Activated naive CD8-positive, alpha-beta T cell treated with anti-CD3 and anti-CD28 coated beads for 36 hours (primary cell): ENCODE measurements at places on chromosomes 13 and 19.

DNA sequence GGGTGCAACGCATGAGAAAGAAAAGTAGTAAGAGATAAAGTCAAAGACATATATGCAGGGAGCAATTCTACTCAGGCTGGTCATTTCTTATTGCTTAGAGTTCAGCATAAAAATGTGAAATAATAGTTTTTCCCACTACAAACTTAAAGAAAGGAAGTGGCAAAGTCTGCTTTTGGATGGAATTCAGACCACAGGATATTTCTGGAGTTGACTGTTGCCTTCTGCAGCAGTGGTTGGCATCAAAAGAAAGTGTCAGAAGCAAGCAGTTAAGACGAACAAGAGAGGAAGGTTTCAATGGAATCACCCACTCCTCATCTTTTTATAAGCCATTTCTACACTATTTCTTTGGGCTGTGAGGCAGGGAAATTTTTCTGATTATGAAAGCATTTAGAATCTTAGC lies 36.2 kb upstream of the TRPC4 start:
- H3K36me3 ChIP-seq: no peaks in the 10 kb centered on the region
- H3K27me3 ChIP-seq: no peaks in the 10 kb centered on the region
- H3K4me3 ChIP-seq: no peak overlapping the region
- no peaks in the 10 kb centered on the region for H3K4me1 ChIP-seq

DNA sequence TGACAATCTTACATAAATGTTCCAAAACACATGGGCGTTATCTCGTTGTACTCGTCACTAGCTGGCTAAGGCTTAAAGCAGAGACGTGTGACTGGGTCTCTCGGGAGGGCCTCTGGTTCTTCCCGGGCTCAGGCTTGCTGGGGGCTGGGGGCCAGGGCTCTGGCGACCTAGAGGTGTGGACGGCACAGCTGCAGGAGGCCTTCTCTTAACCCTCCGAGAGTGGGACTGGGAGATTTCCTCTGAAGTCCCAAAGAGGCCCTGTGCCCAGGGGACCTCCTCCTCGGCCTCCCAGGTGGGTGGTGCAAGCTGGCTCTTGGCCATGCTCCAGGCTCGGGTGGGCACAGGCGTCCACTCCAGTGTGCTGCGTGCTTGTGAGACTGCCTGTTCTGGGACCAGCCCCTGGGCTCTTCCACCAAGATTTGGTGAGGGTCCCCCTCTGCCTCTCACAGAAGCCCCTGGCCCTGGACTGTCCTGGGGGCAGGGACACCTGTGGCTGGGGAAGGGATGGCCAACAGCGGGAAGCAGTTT lies 2.2 kb downstream of the CAPS start:
- no peak overlapping the region for H3K4me3 ChIP-seq
- no peak for DNase-seq
- no peak overlapping the region for H3K27ac ChIP-seq
- H3K36me3 ChIP-seq: peaks cover 9% of the 10 kb centered on the region
- H3K4me1 ChIP-seq: no peaks in the 10 kb centered on the region
- H3K27me3 ChIP-seq: no peaks in the 10 kb centered on the region

GRCh38 chr13:112952759-112953551 lies 16.1 kb upstream of the MCF2L start:
- no peak overlapping the region for H3K4me3 ChIP-seq
- DNase-seq: no peak
- H3K36me3 ChIP-seq: no peaks in the 10 kb centered on the region

GRCh38 chr13:76894401-76895110 lies 8.4 kb upstream of the KCTD12 start:
- H3K27me3 ChIP-seq: no peaks in the 10 kb centered on the region
- no peak overlapping the region for H3K4me3 ChIP-seq
- H3K36me3 ChIP-seq: no peaks in the 10 kb centered on the region
- H3K27ac ChIP-seq: no peak overlapping the region
- no peak for DNase-seq

GRCh38 chr19:13899912-13900584 lies 5.9 kb downstream of the BRME1 start:
- no peaks in the 10 kb centered on the region for H3K27me3 ChIP-seq
- H3K4me1 ChIP-seq: peaks cover 7% of the 10 kb centered on the region
- H3K36me3 ChIP-seq: no peaks in the 10 kb centered on the region
- DNase-seq: no peak
- H3K4me3 ChIP-seq: no peak overlapping the region

- peaks cover 25% of the 10 kb centered on the region for H3K27me3 ChIP-seq
- H3K4me1 ChIP-seq: peaks cover 1% of the 10 kb centered on the region
- H3K27ac ChIP-seq: no peak overlapping the region
- peak overlapping the region; percentile 18 for H3K4me3 ChIP-seq
- H3K36me3 ChIP-seq: no peaks in the 10 kb centered on the region
These were observed 191.8 kb upstream of the NBEA start for GRCh38 chr13:34750078-34750931.

- peaks cover 18% of the 10 kb centered on the region for H3K36me3 ChIP-seq
- DNase-seq: no peak
- H3K27me3 ChIP-seq: no peaks in the 10 kb centered on the region
- H3K27ac ChIP-seq: no peak overlapping the region
- H3K4me1 ChIP-seq: peaks cover 1% of the 10 kb centered on the region
- H3K4me3 ChIP-seq: no peak overlapping the region
These were observed 59.5 kb downstream of the MYCBP2 start for GRCh38 chr13:77267362-77267761.

DNA sequence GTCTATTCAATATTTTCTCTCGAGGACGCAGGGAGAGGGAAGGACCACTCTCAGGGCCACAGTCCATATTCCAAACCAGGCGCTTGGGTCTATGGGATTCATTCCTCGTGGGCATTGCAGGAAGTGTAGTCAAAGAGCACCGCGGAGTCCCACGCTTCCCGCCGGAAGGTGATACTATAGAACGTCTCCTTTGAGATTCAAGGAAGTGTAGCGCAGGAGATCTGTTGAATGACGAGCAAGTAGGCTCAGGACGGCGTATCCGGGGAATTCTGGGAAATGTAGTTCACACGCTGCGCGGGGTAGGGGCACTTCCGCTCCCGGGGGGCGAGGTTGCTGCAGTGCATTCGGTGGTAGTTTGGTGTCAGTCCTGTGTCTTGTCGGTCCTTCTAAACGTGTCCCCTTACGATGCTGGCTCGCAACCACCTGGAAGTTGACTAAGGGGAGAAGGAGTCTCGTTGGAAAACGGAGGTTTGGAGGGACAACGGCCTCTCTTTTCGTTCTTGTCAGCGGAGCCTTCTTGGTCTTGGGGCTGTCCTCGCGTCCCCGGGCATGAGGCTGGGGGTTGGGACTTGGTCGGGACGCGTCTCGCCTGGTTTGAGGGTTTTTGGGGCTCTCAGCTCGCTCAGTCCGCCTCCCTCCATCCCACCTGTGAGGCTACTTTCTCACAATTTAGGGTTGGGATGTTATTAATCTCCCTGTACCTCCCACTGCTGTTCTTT lies at the start of gene ZNF284:
ZNF284 (plus strand) TSS at position 336 of the 719 bp plus-strand sequence. CDS start 4,231 bp downstream, outside the sequence.
- H3K36me3 ChIP-seq: peaks cover 49% of the 10 kb centered on the region
- DNase-seq: peak; percentile 80
- no peaks in the 10 kb centered on the region for H3K27me3 ChIP-seq
- peak within 1 kb of the TSS; percentile 84 for H3K27ac ChIP-seq

- H3K4me3 ChIP-seq: no peak overlapping the region
- H3K27ac ChIP-seq: no peak overlapping the region
- H3K36me3 ChIP-seq: peaks cover 12% of the 10 kb centered on the region
- no peaks in the 10 kb centered on the region for H3K4me1 ChIP-seq
- no peak for DNase-seq
- no peaks in the 10 kb centered on the region for H3K27me3 ChIP-seq
These were observed 19.5 kb downstream of the NUFIP1 start for GRCh38 chr13:44969551-44970484.

GRCh38 chr19:17865364-17866311 lies 5.9 kb downstream of the RPL18A start:
- no peak for DNase-seq
- peaks cover 49% of the 10 kb centered on the region for H3K36me3 ChIP-seq
- peak overlapping the region; percentile 29 for H3K4me3 ChIP-seq
- peaks cover 5% of the 10 kb centered on the region for H3K27me3 ChIP-seq
- peaks cover 33% of the 10 kb centered on the region for H3K4me1 ChIP-seq

GRCh38 chr13:101301053-101301452 lies 115.3 kb downstream of the NALCN start:
- no peak overlapping the region for H3K27ac ChIP-seq
- peaks cover 3% of the 10 kb centered on the region for H3K27me3 ChIP-seq
- no peak overlapping the region for H3K4me3 ChIP-seq

DNA sequence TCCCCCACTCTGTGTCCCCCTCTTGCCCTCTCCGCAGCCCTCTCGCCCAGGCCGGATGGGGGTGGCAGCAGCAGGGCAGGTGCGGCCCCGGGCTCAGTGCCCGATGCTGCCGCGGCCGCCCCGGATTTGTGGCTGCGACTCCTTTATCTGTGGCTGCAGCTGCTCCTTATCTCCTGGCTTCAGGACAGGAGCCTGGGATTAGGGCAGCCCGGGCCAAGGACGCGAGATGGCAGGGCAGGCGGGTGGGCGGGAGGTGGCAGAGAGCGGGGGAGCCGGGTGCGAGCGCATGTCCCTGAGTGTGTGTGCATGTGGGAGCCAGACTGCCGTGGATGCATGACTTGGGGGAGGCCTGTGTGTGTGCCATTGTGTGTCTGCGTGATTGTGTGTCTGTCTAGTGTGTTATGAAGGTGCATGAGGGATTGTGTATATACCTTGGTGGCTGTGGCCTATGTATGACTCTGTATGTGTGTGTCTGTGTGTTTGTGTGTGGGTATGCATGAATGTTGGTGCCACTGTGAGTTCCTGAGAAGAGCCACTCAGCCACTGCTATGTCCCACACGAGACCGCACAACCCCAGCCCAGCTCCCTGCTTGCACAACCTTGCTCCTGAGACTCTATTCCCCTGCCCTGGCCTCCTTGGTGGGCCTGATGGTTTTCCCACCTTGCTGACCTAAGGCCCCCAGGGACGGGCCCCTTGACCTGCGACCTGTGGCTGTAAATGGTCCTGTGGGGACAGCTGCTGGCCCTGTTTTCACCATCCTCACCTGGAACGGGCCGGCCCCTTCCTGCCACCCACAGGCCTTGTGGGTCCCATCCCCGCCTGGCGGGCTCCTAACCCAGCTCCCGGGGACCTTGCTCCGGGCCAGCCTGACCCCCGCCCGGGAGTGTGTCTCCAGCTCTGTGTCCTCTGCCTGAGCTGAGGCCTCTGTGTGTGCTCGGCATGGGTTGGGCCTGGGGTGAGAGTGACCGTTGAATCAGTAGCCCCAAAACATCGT lies 5.3 kb upstream of the NRTN start:
- peaks cover 19% of the 10 kb centered on the region for H3K4me1 ChIP-seq
- DNase-seq: no peak

DNA sequence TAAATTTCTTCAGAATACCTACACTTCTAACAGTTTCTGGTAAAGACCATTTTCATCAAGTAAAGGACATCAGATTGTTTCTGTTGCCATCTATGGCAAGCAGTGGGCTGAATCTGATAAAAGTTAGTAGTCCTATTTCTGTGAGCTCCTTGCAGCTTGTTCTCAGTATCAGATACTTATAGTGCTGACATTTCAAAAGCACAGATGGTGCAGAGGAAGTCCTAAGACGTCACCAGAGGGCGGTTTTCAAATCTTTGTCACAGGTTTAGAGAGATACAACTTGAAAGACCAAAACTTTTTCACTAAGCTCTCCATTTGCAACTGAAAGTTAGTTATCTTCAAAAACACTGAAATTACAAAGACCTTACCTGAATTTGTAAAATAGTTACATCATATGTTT lies 719.8 kb downstream of the SLITRK1 start:
- no peaks in the 10 kb centered on the region for H3K36me3 ChIP-seq
- no peak overlapping the region for H3K27ac ChIP-seq
- H3K27me3 ChIP-seq: no peaks in the 10 kb centered on the region

- DNase-seq: no peak
- H3K4me3 ChIP-seq: no peak overlapping the region
- H3K27ac ChIP-seq: no peak overlapping the region
- peaks cover 18% of the 10 kb centered on the region for H3K36me3 ChIP-seq
- no peaks in the 10 kb centered on the region for H3K4me1 ChIP-seq
These were observed 15.4 kb upstream of the DHDH start for GRCh38 chr19:48918071-48918470.

- no peaks in the 10 kb centered on the region for H3K4me1 ChIP-seq
- peaks cover 1% of the 10 kb centered on the region for H3K36me3 ChIP-seq
- peaks cover 34% of the 10 kb centered on the region for H3K27me3 ChIP-seq
- H3K27ac ChIP-seq: no peak overlapping the region
- no peak overlapping the region for H3K4me3 ChIP-seq
- no peak for DNase-seq
These were observed 3.1 kb downstream of the F10 start for GRCh38 chr13:113125506-113126264.

DNA sequence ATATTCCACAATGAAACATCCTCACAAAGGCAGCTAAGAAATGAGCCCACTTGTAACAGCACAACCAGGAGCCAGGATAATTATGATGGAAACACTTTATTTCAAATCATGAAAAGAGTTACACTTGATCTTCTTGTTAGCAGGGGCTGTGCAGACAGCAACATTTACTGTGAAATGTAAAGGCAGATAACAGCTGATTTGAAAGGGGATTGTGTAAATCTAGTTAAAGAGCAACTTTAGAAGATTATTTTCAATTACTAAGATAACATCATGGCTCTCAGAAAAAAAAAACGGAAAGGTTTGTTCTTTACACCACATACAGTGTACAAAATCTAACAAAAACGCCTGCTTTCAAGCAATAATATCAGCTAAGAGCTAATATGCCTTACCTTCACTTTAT lies 22.4 kb downstream of the ENOX1 start:
- H3K36me3 ChIP-seq: no peaks in the 10 kb centered on the region
- H3K4me3 ChIP-seq: no peak overlapping the region
- H3K4me1 ChIP-seq: no peaks in the 10 kb centered on the region
- no peak for DNase-seq

DNA sequence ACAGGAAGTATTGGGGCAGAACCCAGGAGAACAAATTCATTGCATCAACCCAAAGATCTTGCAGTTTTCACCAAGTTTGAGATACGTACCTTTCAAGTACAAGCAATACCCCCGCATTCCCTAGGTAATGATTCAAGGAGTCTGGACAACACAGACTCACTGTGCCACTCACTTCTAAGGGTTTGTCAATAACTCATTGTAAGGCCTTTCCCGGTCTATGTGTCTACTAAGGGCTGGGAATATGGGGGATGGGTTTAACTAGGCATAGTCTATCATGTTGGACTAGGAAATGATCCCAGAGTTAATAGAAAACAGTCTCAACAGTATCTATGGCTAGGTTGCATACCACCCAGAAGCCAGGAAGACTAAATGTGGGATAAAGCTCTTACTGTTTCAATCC lies 8.3 kb upstream of the ITM2B start:
- DNase-seq: no peak
- H3K4me1 ChIP-seq: peaks cover 54% of the 10 kb centered on the region
- H3K36me3 ChIP-seq: peaks cover 2% of the 10 kb centered on the region
- no peak overlapping the region for H3K27ac ChIP-seq
- no peak overlapping the region for H3K4me3 ChIP-seq
- H3K27me3 ChIP-seq: no peaks in the 10 kb centered on the region

GRCh38 chr13:98111168-98112098 lies 31.5 kb upstream of the FARP1 start:
- H3K4me1 ChIP-seq: no peaks in the 10 kb centered on the region
- no peak overlapping the region for H3K4me3 ChIP-seq
- no peaks in the 10 kb centered on the region for H3K27me3 ChIP-seq
